ENCODE measurements at places on chromosomes 5 and 9. TPM values are rescaled to one million over a fixed set of nuclear protein-coding genes. Genes with fewer than 3 reads are reported as not detected.
A peak's percentile ranks its signal among the peaks of the same experiment; 100 is the strongest.

Gene SHOC1
- total RNA-seq = not detected

Gene TMEM215
- total RNA-seq = not detected

GRCh38 chr5:34844999-34845398 lies 6.0 kb downstream of the TTC23L start:
- H3K27me3 ChIP-seq = no peaks in the 10 kb centered on the region
- no peaks in the 10 kb centered on the region for H3K4me1 ChIP-seq
- DNase-seq = no peak
- no peak overlapping the region for H3K27ac ChIP-seq
- no peaks in the 10 kb centered on the region for H3K36me3 ChIP-seq
- no peak overlapping the region for H3K4me3 ChIP-seq

DNA sequence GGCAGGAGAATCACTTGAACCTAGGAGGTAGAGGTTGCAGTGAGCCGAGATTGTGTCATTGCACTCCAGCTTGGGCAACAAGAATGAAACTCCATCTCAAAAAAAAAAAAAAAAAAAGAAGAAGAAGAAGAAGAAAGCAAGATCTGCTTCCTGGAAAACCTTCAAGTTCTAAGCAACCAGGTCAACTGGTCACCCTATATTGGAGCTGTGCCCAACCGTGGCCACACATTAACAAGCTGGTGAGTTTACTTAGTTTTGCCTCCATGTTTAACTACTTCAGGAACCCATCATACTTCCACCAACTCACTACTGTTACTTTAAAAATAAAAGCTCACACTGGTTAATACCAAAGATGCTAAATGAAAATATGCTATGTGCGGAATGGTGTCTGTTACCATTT lies 12.3 kb upstream of the SKP1 start:
- no peaks in the 10 kb centered on the region for H3K4me1 ChIP-seq
- H3K36me3 ChIP-seq = peaks cover 3% of the 10 kb centered on the region
- no peak overlapping the region for H3K4me3 ChIP-seq
- DNase-seq = no peak
- no peak overlapping the region for H3K27ac ChIP-seq

GRCh38 chr9:118692613-118693012 lies 676.6 kb downstream of the BRINP1 start:
- H3K4me1 ChIP-seq = no peaks in the 10 kb centered on the region
- no peak for DNase-seq
- no peaks in the 10 kb centered on the region for H3K36me3 ChIP-seq
- no peak overlapping the region for H3K4me3 ChIP-seq
- no peak overlapping the region for H3K27ac ChIP-seq

DNA sequence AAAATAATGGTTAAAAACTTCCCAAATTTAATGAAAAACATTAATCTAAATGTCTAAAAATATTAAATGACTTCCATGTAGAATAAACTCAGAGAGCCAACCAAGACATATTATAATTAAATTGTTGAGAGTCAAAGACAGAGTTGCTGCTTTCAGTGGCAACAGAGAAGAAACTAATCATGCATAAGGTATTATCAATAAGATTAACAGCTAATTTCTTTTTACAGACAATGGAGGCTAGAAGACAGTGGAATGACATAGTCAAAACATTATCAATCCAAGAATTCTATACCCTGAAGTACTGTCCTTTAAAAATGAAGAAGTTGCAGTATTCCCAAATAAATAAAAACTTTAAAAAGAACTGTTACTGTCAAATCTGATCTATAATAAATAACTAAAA lies 268.7 kb downstream of the IRX2 start:
- H3K27ac ChIP-seq = no peak overlapping the region
- H3K36me3 ChIP-seq = no peaks in the 10 kb centered on the region

GRCh38 chr5:14415024-14415697 lies 166.4 kb upstream of the OTULINL start:
- peak overlapping the region; percentile 51 for H3K4me3 ChIP-seq
- peaks cover 2% of the 10 kb centered on the region for H3K27me3 ChIP-seq
- H3K4me1 ChIP-seq = peaks cover 50% of the 10 kb centered on the region

DNA sequence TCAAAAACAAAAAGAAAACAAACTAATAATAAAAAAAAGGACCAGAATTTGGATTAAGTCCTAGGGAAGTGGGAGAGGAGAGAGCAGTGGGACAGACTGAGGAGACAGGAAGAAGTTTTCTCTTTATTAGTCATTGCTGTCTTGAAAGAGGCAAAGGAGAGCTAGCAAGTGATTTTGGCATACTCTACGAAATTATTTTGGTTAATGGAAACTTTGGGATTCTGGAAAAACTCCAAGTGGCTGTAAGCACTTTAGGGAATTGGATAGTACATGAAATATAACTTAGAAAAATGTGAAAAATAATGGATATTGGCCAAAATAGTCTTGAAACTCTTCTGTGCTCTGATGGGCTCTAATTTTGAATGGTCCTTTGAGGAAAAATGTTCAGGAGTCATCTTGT lies 1641.8 kb upstream of the WWC1 start:
- H3K27ac ChIP-seq = no peak overlapping the region
- DNase-seq = no peak
- H3K27me3 ChIP-seq = no peaks in the 10 kb centered on the region
- H3K4me3 ChIP-seq = no peak overlapping the region

DNA sequence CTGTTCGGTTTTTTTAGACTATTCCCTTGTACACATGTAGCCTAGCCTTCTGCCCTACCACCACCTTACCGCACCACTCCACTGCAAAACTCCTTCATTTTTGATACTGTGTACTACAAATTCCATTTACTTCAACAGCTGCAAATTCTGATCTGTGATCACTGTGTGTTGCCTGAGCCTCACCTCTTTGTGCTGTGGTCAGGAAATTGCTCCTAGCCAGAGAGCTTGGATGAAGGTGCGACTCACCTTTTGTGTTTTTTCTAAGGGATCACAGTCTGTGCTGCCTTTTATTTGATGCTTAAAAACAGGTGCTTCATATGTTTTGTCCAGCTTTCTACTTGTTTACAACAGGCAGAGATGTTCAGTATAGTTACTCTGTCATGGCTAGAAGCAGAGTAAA lies 31.5 kb downstream of the CSNK1G3 start:
- peaks cover 42% of the 10 kb centered on the region for H3K4me1 ChIP-seq
- no peak overlapping the region for H3K4me3 ChIP-seq
- H3K27ac ChIP-seq = no peak overlapping the region
- no peaks in the 10 kb centered on the region for H3K36me3 ChIP-seq
- DNase-seq = no peak

Gene CARD9
- 0.22 TPM for total RNA-seq

DNA sequence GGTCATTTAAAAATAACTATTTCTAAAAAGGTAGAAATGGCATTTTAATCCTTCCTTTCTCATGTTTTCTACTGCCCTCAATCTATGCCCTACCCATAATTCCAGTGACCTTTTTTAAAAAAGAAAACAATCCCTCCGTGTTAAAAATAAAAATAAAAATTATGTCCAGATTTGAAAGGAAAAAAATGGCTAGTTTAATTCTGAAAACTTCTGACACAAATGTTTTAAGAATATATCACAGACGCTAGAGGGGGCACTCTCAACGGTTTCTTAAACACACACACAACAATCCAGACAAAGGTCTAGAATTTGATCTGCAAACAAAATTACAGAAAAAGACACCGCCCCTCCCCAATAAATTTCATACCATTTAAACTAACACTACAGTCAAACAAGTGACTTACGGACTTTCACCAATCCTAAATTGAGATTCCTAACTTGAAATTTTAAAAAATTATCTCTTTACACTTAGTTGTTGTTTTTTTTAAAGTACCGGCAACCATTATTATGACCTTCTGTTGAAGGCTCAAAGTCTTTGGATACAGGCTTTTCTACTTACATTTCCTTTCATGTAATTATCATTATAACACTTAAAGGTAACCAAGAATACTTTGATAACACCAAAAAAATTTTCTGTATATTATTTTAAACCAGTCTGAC lies 38.2 kb downstream of the CLINT1 start:
- H3K36me3 ChIP-seq = peaks cover 1% of the 10 kb centered on the region
- H3K4me3 ChIP-seq = no peak overlapping the region
- peaks cover 30% of the 10 kb centered on the region for H3K4me1 ChIP-seq
- DNase-seq = peak; percentile 50

- H3K4me1 ChIP-seq = peaks cover 18% of the 10 kb centered on the region
- H3K36me3 ChIP-seq = peaks cover 12% of the 10 kb centered on the region
- H3K27me3 ChIP-seq = no peaks in the 10 kb centered on the region
- no peak overlapping the region for H3K27ac ChIP-seq
- DNase-seq = no peak
- no peak overlapping the region for H3K4me3 ChIP-seq
These were observed 5.9 kb downstream of the ATPSCKMT start for GRCh38 chr5:10243660-10244240.

GRCh38 chr5:170416526-170416925 lies 27.4 kb upstream of the KCNMB1 start:
- H3K36me3 ChIP-seq = no peaks in the 10 kb centered on the region
- no peak overlapping the region for H3K4me3 ChIP-seq
- no peak overlapping the region for H3K27ac ChIP-seq
- no peaks in the 10 kb centered on the region for H3K27me3 ChIP-seq

GRCh38 chr5:181223058-181223728 lies at the start of gene TRIM41:
Gene TRIM41 (plus strand): TSS chr5:181223281. CDS start chr5:181224000, 719 bp downstream.
- peaks cover 6% of the 10 kb centered on the region for H3K27me3 ChIP-seq
- peaks cover 13% of the 10 kb centered on the region for H3K36me3 ChIP-seq
- H3K4me1 ChIP-seq = peaks cover 55% of the 10 kb centered on the region

Gene FRMD3
- total RNA-seq = 0.12 TPM

Gene PAEP
- total RNA-seq = not detected

DNA sequence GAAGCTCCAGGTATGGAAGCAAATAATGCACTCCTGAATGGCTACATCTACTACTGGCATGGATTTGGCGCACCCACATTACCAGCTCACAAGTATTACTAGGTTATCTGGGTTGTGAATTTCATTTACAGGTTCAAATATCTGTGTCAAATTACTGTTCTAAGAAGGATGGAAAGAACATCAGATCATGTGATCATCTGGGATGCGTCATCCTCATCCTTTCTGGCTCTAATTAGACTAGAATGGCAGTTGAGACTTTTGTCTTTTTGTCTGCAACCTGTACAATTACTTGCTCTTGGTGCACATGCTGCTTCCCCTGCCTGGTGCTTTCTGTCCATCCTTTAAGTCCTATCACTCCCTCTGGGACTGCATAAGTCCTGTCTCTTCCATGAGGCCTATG lies 64.1 kb downstream of the PJA2 start:
- H3K27me3 ChIP-seq = no peaks in the 10 kb centered on the region
- H3K36me3 ChIP-seq = peaks cover 12% of the 10 kb centered on the region
- no peak for DNase-seq
- H3K27ac ChIP-seq = no peak overlapping the region
- no peak overlapping the region for H3K4me3 ChIP-seq
- peaks cover 20% of the 10 kb centered on the region for H3K4me1 ChIP-seq

- peak; percentile 47 for DNase-seq
- peaks cover 34% of the 10 kb centered on the region for H3K4me1 ChIP-seq
- H3K27ac ChIP-seq = no peak overlapping the region
These were observed 7.7 kb downstream of the CCNI2 start for GRCh38 chr5:132754947-132755346.

- no peak overlapping the region for H3K4me3 ChIP-seq
- peaks cover 5% of the 10 kb centered on the region for H3K36me3 ChIP-seq
- H3K27me3 ChIP-seq = no peaks in the 10 kb centered on the region
- peaks cover 6% of the 10 kb centered on the region for H3K4me1 ChIP-seq
- H3K27ac ChIP-seq = peak overlapping the region; percentile 53
These were observed 7.2 kb upstream of the TMEM210 start for GRCh38 chr9:137178939-137179630.

Gene C6
- total RNA-seq = not detected
